ENCODE measurements at places on chromosomes 5 and 9.
A peak's percentile ranks its signal among the peaks of the same experiment; 100 is the strongest.

DNA sequence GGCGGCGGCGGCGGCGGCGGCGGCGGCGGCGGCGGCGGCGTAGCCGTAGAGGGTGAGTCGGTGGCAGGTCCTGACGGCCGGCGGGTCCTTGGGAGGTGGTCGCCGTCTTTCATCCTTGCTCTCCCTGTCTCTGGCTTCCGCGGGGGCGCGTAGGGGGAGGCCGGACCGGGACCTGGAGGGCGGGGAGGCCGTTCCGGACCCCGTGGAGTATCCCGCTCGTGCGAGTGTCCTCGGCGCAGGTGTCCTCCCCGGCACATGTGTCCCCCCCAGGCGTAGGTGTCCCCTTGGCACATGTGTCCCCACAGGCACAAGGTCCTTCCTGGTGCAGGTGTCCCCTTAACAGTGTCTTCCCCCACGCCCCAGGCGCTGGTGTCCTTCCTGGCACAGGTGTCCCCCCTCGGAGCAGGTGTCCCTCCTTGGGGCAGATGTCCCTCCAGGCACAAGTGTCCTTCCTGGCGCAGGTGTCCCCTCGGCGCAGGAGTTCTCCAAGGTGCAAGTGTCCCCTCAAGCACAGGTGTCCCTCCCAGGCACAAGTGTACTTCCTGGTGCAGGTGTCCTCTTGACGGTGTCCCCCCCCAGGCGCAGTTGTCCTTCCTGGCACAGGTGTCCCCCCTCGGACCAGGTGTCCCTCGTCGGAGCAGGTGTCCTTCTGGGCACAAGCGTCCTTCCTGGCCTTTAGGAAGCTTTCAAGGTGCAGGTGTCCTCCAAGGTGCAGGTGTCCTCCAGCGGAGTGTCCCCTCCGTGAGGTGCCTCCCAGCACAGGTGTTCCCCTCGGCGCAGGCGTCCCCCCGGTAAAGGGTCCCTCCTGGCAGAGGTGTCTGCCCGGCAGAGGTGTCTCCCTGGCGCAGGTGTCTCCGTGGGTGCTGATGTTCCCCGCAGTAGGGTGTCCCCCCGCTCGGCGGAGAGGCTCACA lies 519 bp downstream of the EXOC3 start:
- DNase-seq: no peak

- no peak for DNase-seq
Measured at GRCh38 chr5:14241141-14241540, 98.0 kb downstream of the TRIO start.

DNA sequence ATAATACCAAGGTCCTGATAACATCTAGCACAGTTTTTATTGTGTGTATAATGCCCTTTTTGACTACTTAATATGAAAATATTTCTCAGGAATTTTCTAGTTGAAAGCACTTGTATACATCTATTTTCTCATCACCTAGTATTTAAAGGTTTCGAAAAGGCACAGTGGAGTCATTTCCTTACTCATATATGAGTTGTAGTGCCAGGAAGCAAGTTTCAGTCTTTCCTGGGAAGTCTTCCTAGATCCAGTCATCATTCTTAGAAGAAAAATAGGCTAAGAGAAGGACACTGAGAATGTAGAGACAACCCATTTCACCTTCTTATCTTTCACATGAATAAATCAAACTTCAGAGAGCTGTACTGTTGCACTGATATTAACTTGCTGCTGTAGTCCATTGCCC lies 70.2 kb downstream of the SLC25A46 start:
- no peak for DNase-seq

GRCh38 chr9:23746317-23746716 lies 79.7 kb downstream of the ELAVL2 start:
- no peak for DNase-seq

- no peak for DNase-seq
Measured at GRCh38 chr9:136304456-136304855, 562 bp upstream of the CCDC187 start.

- no peak for DNase-seq
Measured at GRCh38 chr9:134547161-134548100, 94.2 kb upstream of the COL5A1 start.

DNA sequence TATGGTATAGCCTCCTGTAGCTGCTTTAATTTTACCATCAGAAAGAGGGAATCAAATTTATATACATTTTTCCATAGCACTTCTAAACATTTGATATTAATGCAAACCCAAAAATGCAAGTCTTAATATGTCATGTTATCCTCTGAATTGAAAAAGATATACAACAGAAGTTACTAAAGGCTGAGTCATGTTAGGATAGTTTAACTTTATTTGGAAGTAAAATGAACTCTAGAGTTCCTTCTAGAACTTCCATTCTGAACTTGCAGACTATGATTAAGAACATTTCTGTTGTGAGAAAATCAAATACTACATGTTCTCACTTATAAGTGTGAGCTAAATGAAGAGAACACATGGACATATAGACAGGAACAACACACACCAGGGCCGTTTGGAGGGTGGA lies 317.3 kb upstream of the PRR16 start:
- no peak for DNase-seq

- DNase-seq: peak; percentile 7
Measured at GRCh38 chr9:1460143-1460769, 410.1 kb downstream of the DMRT2 start.

- DNase-seq: no peak
Measured at GRCh38 chr5:102532123-102532522, 33.3 kb upstream of the SLCO6A1 start.

GRCh38 chr9:33272061-33272460 lies 7.2 kb downstream of the CHMP5 start:
- no peak for DNase-seq

GRCh38 chr9:13860019-13860418 lies 453.9 kb downstream of the NFIB start:
- DNase-seq: no peak

DNA sequence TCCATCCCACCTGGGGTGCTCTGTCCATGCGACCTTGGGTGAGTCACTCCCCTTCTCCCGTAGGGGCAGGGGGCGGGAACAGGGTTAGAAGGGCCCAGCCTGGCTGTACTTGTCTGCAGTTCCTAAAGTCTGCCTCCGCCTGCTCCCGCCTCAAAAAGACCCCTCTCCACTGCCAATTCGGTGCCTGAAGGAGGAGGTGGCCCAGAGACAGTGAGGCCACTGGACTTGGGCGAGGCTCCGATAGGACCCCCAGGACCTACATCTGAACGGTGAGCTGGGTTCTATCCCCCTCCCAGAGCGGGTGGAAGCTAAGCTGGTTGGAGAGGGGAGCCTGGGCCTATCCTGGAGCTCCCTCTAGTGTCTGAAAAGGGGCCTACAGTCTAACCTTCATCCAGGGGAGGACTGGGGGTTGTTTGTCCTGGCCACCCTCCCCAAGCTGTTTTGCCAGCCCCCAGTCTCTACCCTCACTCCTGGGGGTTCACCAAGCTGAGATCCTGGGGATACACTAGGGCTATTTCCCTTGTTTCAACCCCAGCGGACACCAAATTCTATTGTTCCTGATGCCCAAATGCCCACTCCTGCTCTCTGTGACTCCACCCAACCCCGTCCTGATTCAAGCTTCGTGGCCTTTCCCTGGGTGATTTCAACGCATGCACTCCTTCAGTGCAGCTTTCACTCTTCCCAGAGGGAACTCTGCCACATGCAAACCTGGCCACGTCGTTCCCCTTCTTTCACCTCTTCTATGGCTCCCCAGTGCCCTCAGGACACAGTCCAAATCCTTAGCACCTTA lies 6.1 kb upstream of the CRB2 start:
- DNase-seq: peak; percentile 84

DNA sequence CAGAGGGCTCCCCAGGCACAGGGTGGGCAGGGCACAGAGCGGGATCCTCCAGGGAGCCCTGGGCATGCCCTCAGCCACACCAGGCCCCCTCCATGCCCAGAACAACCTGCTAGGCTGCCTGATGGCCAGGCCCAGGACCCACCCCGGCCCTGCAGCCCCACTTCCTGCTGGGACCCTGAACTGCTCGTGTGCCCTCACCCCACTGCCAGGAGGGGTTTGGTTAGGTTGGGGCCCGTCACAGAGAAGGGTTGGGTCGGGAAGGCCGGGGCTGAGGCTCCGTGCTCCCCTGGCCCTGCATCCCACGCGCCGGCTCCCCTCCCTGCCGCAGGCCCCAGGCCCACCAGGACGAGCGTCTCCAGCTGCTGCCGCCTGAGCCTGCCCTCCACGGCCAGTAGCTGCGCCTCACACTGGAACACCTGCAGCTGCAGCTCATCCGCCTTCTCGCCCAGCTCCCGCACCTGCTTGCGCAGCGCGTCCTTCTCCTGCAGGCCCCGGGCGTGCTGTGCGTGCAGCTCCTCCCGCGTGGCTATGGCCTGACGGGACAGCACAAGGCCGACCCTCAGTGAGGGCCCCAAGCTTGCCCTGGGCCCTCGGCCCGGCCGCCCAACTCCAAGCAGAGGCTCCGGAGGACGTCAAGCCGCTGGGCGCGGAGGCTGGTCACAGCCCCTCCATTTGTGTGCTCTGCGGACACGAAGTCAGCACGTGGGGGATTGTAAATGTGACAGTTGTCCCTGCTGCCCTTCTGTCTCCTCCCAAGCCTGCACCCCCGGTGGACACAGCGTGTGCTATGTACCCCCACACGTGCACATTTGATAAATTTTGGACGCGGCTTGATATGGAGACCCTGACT lies 4.0 kb upstream of the DNLZ start:
- DNase-seq: no peak

- DNase-seq: peak; percentile 95
Measured at GRCh38 chr5:154857530-154858296, 714 bp upstream of the CNOT8 start.

GRCh38 chr5:172452398-172453205 lies 1.7 kb downstream of the SH3PXD2B start:
- no peak for DNase-seq

DNA sequence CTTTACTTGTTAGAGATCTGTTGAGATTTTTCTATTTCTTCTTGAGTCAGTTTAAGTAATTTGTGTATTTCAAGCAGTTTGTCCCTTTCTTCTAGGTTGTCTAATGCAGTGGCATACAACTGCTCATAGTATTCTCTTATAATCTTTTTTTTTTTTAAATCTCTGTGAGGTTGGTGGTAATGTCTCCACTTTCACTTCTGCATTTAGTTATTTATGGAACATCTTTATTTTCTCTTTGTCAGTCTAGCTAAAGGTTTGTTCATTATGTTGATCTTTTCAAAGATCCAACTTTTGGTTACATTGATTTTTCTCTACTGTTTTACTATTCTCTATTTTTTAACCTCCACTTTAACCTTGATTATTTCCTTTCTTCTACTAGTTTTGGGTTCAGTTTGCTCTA lies 13.8 kb downstream of the FOXE1 start:
- no peak for DNase-seq

DNA sequence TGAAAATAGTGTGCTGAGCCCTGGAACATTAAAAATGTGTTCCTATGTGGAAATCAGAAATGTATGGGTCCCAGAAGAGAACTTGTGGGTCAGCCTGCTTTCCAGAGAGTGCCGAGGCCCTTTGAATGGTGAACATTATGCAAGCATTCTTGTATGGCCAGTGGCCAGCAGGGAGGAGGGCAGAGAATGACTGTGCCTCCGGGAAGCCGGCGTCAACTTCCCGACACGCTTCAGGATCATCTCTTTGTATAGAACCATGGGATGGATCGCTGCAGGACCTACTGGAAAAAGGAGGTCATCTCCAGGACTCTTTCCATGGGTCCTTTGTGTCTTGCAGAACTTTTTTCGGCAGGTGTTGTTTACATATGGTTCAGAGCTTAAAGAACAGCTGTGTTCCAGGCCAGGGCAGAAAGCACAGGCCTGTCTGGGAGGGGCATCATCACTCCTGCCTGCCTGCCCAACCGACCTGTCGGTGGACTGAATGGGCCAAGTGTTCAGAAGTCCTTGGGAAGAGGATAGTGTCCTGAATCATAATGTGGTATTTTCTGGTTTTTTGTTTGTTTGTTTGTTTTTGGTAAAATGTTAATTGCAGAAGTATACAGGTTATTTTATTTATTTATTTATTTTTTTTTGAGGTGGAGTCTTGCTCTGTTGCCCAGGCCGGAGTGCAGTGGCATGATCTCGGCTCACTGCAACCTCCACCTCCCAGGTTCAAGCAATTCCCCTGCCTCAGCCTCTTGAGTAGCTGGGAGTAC lies 9.0 kb downstream of the PRRC2B start:
- no peak for DNase-seq

GRCh38 chr5:128084228-128085167 lies 932 bp downstream of the SLC12A2 start:
- DNase-seq: peak; percentile 28

- no peak for DNase-seq
Measured at GRCh38 chr5:147639321-147639720, 129.5 kb upstream of the DPYSL3 start.

- DNase-seq: peak; percentile 64
Measured at GRCh38 chr5:58156973-58157701, 302.7 kb downstream of the PLK2 start.

- DNase-seq: no peak
Measured at GRCh38 chr5:178359738-178360137, 127.1 kb upstream of the PHYKPL start.

DNA sequence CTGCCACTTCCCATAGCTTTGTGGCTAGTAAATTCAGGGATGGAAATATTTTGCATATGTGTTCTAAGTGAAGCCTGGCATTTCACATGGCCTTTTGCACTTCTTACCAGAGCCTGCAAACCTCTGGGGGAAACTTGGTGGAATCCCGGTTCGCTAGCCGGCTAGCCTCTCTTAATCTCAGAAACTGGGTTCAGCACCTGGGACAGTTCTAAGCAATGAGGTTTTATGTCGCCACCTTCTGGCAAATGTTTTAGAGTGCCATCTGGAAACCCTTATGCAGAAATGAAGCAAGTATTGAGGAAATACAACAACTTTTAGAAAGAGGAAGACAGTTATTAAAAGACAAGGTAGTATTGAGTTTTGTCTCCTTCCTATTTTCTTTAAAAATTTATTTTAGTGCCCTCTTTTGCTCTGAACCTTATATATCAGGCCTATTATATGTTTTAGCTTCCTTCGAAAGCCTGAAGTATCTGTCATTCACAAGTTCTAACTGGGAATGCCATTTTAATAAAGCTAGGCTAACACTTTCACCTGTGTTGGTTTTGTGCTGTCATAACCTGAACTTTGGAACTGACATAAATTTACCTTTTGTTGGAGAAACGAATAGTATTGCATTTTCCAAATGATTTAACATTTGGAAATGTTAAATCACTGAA lies 963 bp upstream of the HTR1A start:
- peak; percentile 57 for DNase-seq

- DNase-seq: no peak
Measured at GRCh38 chr9:111151537-111151936, 113.3 kb upstream of the LPAR1 start.

- no peak for DNase-seq
Measured at GRCh38 chr9:15743512-15743911, 190.7 kb downstream of the CCDC171 start.
